Kidney (tissue), 22 donors: ENCODE measurements at places on chromosomes 13 and 19.

DNA sequence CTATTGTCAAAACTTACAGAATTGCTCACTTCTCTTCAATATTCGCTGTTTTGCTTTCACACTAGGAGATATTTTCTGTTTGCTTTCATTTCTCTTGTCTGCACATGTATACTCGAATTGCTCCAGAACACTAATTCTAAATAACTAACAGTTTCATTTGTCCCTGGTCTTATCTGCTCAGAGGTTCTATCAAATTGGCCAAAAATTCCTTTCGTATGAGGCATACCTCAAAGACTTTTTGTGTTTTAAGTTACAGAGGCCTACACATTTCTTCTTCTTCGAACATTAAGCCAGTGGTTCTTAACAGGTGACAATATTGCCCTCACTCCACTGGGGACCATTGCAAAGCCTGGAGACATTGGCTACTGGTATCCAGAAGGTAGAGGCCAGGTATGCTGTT, 1314.6 kb downstream of the EFNB2 start:
- no peak for DNase-seq

DNA sequence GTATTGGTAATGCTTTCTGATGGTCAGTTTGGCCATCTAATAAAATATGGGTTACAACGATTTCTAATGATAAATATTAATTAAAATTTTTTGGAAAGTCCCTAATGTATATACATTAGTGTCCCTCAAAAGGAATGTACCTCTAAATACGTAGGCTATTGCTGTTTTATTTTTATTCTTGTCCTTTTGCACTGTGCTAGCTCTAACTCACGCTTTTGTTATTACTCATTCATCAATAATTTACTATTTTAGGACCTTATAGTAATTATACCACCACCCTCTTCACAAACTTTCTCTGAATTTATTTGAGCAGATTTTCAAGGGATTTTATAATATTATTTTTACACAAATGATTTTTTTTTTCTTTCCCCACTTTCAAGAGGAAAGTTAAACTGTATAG, 795.9 kb upstream of the PCDH9 start:
- no peak for DNase-seq

DNA sequence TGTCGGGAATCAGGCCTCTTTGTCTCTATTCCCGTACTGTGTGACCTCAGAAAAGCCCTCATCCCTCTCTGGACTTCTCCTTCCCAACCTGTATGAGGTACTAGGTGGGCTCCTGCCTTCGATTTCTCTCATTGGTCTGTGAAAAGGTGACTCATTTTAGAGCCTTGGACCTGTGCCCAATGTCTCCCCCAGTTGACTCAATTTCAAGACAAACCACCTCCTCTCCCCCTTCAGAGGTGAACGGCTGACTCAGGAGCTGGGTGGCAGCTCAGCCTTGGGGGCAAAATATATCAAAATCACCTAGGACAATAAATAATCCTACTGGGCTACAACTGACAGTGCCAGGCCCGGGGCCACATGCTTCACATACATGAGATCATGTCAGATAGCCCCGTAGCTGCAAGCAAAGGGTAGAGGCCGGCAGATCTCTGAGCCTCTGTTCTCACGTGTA, 630 bp downstream of the COQ8B start:
- peak; percentile 83 for DNase-seq

DNA sequence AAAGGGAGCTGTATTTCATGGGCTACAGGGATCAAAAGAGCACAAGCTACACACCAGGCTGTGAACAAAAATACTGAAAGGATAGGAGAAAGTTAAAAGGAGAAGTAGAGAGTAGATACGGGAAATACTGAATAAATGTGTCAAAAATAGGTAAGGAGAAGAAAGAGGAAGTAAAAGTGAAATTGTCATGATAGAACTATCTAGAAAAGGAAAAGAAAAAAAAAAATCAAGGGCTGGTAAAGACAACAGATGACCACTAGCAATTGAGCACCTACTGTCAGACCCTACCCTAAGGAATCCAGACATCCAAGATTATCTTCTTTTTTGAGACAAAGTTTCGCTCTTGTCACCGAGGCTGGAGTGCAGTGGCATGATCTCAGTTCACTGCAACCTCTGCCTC, 4.8 kb downstream of the RUBCNL start:
- no peak for DNase-seq

GRCh38 chr13:97171136-97171535, 51.0 kb upstream of the MBNL2 start:
- no peak for DNase-seq

DNA sequence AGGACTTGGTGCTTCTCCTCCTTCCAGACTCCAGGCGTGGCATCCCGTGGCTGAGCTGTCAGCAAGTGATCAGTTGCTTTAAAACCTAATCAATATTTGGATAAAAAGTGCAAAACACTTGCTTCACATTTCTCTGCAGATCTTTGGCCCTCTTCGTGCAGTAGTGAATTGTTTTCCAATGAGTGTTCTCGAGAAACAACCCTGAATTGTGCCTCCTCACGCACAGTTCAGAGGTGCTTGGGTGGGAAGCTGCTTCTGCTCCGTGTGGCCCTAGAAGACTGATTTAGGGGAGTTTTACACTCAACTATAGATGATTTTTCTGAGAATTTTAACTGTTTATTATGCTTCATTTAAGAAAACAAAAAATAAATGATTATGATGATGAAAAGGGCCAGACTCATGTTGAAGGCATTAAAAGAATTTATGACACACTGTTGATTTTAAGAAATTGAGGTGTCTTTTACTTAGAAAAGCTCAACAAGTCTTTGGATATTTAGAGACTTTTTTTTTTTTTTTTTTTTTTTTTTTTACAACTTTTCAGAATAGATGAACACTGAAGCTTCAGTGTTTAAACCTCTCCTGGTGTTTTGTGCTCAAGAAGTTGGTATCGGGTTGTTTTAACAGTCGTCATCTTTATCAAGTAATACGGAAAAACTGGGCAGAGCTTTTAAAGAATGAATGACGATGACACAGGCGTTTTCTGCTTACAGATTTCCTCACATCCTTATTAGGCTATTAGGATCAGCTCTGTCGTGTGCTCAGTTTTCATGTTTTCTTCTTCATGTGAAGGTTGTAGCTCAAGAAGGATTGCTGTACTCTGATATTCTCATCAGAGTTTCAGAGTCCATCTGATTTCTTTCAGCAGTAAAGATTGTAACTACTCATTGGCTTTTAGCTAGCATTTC, 39.5 kb upstream of the TEX29 start:
- DNase-seq: no peak

DNA sequence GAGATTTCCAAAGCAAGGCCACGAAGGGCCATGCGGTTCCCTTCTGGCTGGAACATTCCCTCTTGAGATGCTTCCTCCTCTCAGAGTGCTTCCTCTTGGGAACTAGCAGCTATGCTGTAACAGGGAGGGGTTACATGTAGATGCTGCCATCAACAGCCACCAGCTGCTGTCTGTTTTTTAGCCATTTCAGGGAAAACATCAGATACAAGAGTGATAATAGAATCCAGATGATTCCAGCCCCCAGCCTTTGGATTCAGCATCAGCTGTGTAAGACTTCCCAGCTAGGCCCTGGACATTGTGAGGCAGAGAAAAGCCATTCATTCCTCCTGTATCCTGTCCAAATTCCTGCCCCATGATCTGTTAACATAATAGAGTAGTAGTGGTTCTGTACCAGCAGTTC, 8.2 kb upstream of the ZNF177 start:
- no peak for DNase-seq

- DNase-seq: no peak
Measured at GRCh38 chr13:31131470-31131961, 30.2 kb downstream of the HSPH1 start.

GRCh38 chr13:112619730-112620631, 32.0 kb upstream of the TUBGCP3 start:
- peak; percentile 45 for DNase-seq

- DNase-seq: peak; percentile 27
Measured at GRCh38 chr19:46000491-46001246, 5.4 kb downstream of the CCDC61 start.

GRCh38 chr13:50339271-50339670, 324.0 kb downstream of the KCNRG start:
- DNase-seq: no peak
